Activated naive CD4-positive, alpha-beta T cell treated with anti-CD3 and anti-CD28 coated beads for 36 hours (primary cell): ENCODE measurements at places on chromosomes 5 and 9. TPM values are rescaled to one million over a fixed set of nuclear protein-coding genes. Genes with fewer than 3 reads are reported as not detected.

DNA sequence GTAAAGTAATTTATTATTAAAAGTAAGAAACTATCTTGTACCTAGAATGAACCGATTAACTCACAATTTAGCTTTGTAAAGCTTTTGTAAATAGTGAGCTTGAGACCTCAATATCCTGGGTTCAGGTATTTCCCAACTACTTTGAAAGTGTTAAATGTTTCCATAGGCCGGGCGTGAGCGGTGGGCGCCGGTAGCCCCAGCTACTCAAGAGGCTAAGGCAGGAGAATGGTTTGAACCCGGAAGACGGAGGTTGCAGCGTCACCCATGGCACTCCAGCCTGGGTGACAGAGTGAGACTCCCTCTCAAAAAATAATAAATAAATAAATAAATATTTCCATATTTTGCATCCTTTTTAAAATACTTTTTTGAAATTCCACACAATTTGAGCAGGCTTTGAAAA lies 1.5 kb upstream of the ANKH start:
- H3K4me1 ChIP-seq, result peaks cover 29% of the 10 kb centered on the region
- peak overlapping the region; percentile 89 for H3K4me3 ChIP-seq
- no peaks in the 10 kb centered on the region for H3K27me3 ChIP-seq

Gene CXCL14
- total RNA-seq, result not detected

Gene ARHGEF28
- not detected for total RNA-seq

DNA sequence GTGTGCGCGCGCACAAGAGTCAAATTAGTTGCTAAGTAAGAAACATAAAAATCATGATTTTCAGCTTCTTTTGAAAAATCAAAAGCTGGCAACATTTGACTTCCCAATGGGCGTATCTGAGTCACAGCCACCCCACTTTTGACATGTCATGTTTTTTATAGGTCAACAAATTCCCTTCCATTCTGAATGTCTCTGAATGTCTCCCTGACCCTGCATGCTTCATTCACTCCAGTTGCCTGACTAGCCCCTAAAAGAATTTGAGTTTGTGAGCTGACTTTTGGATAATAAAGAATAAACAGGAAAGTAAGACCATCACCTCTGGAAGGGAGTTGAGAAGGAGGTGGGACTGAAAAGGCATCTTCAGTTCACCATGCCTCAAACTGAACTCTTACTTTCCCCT lies 20.2 kb upstream of the GLIS3 start:
- H3K4me3 ChIP-seq, result no peak overlapping the region
- no peaks in the 10 kb centered on the region for H3K27me3 ChIP-seq
- DNase-seq, result no peak
- H3K4me1 ChIP-seq, result peaks cover 18% of the 10 kb centered on the region
- no peak overlapping the region for H3K27ac ChIP-seq
- no peaks in the 10 kb centered on the region for H3K36me3 ChIP-seq
